ENCODE measurements at places on chromosomes 11 and 22.

GRCh38 chr11:38089726-38090125 is 1491.7 kb upstream of the RAG2 start:
- peak; percentile 19 for DNase-seq

GRCh38 chr11:62433141-62433903 is 14.5 kb downstream of the SCGB1A1 start:
- no peak for DNase-seq

DNA sequence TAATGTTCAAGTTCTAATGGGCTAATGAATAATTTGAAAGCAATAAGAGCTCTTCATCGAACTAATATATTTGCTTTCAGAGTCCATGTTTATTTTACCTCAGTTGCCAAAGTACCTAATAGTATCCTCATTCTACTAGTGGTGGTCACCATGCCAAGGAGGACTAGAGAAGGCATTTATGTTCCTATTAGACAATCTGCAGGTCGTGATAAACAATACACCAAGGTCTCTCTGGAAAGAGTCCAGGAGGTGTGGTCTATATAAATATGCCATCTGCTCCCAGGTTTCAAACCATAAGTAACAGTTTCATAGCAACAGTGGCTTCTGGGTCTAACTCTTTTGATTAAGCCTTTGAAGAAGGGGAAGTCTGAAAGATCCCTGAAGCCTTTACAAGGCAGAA is 42.9 kb downstream of the ARFGAP3 start:
- DNase-seq: no peak

DNA sequence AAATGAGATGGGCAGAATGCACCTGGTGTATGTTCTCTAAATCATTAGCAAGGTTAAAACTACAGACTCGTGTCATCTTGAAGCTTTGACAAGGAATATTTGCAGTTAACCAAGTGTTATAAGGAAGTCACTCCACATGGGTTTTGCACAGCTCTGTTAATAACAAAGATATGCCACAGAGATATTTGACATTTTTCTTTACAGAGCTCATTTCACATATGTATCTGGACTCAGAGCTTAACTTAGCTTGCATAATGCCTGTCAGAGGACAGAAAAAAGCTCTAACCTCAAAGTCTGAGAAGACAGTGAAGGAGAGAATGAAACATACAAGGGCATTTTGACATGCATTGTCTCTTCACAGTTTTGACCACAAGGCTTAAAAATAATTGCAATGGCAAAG is 105.5 kb downstream of the C11orf87 start:
- DNase-seq: no peak

- DNase-seq: no peak
Observed at GRCh38 chr22:25494774-25495173, 69.7 kb upstream of the GRK3 start.

DNA sequence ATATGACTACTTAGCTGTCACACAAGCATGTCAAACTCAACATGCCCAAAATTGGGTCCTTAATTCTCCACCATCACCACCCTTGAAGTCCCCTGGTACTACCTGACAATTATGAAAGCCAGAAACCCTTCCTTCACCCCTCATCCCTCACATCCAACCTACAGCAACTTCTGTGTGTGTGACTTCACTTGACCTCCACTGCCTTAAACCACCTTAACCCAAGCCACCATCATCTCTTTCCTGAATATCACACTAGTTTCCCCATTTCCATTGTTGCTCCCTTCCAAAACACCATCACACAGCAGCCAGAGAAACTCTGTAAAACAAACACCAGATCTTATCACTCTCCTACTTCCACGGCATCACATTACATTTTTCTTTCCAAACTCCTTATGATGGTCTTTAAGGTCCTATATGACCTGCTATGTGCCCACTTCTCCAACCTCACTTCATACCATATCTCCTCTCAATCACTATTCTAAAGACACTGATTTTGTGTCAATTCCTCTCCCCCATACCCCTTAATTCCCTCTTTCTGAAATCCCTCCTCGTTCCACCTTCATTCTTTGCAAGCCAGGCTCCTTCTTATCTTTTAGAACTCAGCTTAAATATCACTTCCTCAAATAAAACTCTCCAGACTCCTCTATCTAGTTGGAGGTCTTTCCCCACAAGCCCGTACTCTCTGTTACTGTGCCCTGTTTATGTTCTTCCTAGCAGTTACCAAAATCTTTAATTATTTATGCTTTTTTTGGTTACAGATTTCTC is 124.9 kb downstream of the RBFOX2 start:
- DNase-seq: no peak

GRCh38 chr22:17087498-17088131 is 2.8 kb downstream of the IL17RA start:
- no peak for DNase-seq

GRCh38 chr11:66969584-66970225 is 5.4 kb upstream of the C11orf86 start:
- no peak for DNase-seq

DNA sequence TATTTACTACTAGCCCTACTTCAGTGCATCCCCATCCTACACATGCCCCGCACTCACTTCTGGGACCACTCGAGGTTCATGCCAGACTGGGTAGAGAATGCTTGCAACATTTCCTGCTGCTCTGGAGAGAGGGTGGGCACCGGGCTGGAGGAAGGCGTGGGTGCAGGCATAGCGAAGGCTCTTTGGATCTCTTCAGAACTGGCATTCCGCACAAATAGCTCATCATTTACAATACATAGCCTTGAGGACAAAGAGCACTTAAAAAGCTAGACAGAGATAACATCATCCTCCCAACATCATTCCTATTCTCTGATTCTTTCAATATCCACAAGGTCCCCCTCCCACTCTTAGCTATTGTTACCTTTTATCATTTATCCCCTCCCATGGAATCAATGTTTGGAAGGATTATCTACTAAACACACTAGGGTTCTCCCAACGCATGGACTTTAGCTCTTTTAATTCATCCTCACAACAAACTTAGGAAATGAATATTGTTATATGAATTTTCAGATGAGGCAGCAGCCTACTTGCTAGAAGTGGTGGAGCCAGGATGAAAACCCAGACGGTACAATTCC is 2.5 kb upstream of the TMEM223 start:
- DNase-seq: no peak

DNA sequence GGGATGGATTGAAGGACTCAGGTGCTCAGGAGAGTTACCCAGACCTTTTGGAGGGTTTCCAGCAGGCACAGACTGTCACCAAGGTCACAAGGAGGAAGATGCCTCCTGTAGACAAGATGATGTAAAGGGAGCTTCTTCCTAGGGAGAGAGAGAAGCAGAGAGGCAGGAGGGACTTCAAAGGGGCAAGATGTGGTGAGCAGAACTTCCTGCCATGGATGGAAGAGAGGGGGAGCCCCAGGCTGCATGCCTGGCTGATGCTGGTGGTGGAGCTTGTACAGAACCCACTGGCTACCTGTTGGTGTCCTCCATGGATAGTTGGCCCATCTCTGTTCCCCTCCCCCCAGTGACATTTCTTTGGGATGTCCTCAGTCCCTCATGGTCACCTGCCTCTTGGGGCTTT is 4.2 kb downstream of the HEPN1 start:
- DNase-seq: no peak
